ENCODE measurements at places on chromosomes 4 and X.

- DNase-seq, result no peak
These were observed 3.7 kb upstream of the RHOH start for GRCh38 chr4:40193016-40193571.

- no peak for DNase-seq
These were observed 90.5 kb downstream of the FBXO8 start for GRCh38 chr4:174192943-174193342.

GRCh38 chr4:185955151-185955770 is 113.7 kb upstream of the TLR3 start:
- no peak for DNase-seq

DNA sequence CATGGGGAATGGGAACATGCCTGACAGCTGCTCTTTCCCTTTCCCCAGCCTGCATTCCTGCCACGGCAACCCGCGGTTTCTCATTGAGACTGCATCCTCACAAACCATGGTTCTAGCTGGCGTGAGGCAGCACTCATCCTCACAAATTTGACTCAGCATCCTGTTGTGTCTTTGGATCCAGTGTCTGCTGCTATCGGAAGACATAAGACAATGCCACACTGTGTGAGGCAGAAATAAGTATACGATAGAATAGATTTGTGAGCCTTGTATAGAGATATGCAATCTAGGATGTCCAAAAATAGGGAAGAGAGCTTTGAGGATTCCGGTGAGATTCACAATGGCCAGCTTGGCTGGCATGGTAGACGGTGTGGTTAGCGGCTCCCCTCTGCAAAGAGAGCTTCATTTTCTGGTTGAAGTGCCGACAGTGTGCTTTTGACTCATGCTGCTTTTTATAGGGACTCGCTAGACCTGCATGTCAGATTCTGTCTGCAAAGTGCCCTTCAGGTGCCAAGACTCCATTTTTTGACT is 161.3 kb upstream of the PSAPL1 start:
- no peak for DNase-seq

DNA sequence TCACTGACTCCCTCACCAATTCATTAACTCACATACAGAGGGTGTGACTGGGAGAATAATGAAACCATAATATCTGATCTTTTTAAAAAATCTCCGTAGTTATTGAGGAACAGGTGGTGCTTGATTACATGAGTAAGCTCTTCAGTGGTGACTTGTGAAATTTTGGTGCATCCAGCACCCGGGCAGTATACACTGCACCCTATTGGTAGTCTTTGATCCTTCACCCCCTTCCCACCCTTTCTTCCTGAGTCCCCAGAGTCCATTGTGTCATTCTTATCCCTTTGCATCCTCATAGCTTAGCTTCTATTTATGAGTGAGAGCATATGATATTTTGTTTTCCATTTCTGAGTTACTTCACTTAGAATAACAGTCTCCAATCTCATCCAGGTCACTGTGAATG is 1143.8 kb downstream of the PCDH19 start:
- no peak for DNase-seq

- no peak for DNase-seq
These were observed 15.3 kb upstream of the PUDP start for GRCh38 chrX:7163146-7163677.

DNA sequence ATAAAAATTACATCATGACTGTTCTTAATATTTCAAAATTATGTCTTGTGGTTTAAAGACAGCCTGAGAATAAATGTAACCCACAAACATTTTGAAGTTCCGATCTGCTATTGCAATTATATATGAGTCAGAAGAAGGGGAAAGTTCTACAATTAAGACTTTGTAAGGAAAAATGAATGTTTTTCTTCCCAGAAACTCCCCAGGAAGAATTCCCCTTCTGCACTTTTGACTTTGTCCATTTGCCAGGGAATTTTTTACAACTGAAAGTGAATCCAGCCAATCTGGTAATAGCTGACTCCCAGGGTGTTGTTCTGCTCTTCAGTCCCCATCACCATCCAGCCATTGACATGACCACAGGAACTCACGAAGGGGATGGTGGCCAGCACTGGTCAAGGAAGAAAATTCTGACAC is 61.6 kb upstream of the NOCT start:
- peak; percentile 47 for DNase-seq

DNA sequence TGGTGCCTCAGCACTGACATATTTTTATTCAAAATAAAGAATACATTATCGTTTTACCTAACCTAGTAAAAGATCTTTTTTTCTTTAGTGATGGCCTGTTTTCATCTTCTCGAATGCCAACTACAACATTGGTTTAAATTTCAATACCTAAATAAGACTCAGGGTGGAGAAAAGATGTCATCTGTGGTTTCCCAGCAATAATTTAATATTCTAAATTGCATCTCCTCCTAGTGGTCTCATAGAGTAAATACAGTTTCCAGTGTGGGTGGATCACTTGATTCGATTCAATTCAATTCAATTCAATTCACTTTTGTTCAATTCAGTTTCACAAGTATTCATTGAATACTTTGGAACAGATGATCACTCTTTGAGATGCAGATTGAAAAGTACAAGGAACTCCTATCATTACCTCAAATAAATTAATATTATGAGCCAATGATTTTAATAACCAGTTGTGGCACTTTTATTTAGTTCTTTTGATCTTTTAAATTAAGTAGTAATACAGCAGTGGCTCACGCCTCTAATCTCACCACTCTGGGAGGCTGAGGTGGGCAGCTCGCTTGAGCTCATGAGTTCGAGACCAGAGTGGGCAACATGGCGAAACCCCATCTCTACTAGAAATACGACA is 427.2 kb downstream of the FAT4 start:
- no peak for DNase-seq

- DNase-seq, result no peak
These were observed 244.3 kb downstream of the EVC2 start for GRCh38 chr4:5463936-5464650.

Measured in kidney epithelial cell (primary cell).